MCF 10A (cell line): ENCODE measurements at places on chromosomes 2 and 18. TPM values are rescaled to one million over a fixed set of nuclear protein-coding genes. Genes with fewer than 3 reads are reported as not detected.

ANO7 gene
- total RNA-seq: 0.14 and 0.15 TPM in 2 replicates

CD207 gene
- total RNA-seq: not detected in 2 replicates

SERPINB7 gene
- total RNA-seq: 2.6 and 3.0 TPM in 2 replicates

GALM gene
- total RNA-seq: not detected in 2 replicates

SAG gene
- total RNA-seq: not detected in 2 replicates
